ENCODE measurements at places on chromosomes 5 and 9.

GRCh38 chr5:54630738-54631359 is 113.3 kb downstream of the SNX18 start:
- no peak for DNase-seq

DNA sequence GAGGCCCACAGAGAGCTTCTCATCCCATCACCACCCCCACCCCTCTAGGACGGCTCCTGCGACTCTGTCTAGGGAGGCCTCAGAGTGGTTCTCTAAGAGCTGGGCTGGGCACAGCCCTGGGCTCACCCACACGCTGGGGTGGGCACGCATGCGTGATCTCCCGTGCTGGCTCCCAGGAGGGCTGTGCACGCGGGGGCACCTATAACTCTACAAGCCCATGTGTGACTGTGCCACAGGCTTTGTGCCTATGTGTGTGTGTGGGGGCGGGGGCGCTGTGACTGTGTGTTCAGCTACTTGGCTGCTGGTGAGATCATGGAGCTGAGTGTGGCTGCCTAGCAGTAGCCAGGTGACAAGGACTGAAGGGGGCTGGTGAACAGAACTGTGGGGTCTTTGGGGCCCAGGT is 32.2 kb downstream of the NDUFA8 start:
- no peak for DNase-seq

GRCh38 chr5:32290922-32291321 is 21.8 kb downstream of the MTMR12 start:
- no peak for DNase-seq

GRCh38 chr5:83407931-83408330 is 63.6 kb upstream of the VCAN start:
- no peak for DNase-seq

- DNase-seq: no peak
Observed at GRCh38 chr9:116860509-116861120, 173.5 kb downstream of the TRIM32 start.

DNA sequence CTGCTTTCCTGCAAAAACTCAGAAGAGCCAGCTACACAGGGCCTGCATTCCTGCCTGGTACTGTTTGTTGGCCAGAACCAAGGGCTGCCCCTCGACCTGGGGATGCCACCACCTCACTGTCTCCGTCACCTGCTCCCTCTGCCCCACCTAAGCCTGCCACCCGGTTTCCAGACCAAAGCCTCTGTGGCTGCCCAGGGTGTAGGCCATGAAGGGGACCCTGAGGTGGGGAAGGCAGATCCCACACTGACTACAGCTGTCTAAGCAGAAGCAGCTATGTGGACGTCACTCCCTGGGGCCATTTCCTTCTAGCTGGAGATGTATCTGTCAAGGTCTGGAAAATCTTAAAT is 35.8 kb downstream of the RASGEF1C start:
- no peak for DNase-seq

- no peak for DNase-seq
Observed at GRCh38 chr5:33933723-33934169, 2.4 kb upstream of the RXFP3 start.

- DNase-seq: no peak
Observed at GRCh38 chr9:108323615-108324014, 532.2 kb downstream of the ACTL7B start.

GRCh38 chr5:114734238-114734637 is 372.4 kb downstream of the KCNN2 start:
- DNase-seq: no peak

- no peak for DNase-seq
Observed at GRCh38 chr5:147507480-147508126, 2.3 kb downstream of the DPYSL3 start.

GRCh38 chr5:143509758-143510221 is 106.3 kb upstream of the NR3C1 start:
- DNase-seq: no peak
